ENCODE measurements at places on chromosomes 3 and 15. TPM values are rescaled to one million over a fixed set of nuclear protein-coding genes. Genes with fewer than 3 reads are reported as not detected.

DNA sequence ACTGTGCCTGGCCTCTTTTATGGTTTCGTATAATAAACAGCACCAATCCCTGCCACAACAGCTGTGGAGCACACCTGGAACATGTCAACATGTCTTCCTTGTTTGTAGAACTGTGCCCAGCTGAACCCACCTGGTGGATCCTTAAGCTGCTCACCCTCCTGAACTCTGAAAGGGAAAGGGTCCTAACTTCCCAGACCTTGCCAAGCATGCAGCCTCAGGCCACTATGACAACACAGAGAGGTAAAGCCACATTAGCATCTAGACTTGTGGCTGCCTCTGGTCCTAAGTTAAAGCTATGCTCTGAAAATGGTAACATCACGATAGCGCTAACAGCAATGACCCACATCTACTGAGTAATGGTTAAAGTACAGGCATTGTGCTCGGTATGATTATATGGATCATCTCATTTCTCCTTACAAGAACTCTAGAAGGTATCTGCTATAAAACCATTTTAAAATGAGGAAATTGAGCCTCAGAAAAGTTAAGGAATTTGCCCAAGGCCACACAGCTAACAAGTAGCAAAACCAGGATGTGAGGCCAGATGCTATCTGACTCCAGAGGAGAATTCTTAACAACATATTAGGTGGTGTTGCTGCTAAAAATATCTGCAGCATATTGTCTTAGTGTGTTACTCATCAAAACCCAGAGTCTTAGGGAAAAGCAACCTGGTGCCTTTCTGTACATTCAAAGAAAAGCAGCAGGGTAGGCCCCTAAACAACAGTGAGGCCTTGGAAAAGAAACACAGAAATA lies 23.1 kb upstream of the HERC1 start:
- H3K27ac ChIP-seq: no peak overlapping the region
- no peaks in the 10 kb centered on the region for H3K27me3 ChIP-seq
- DNase-seq: no peak
- H3K36me3 ChIP-seq: no peaks in the 10 kb centered on the region
- H3K4me3 ChIP-seq: no peak overlapping the region
- H3K4me1 ChIP-seq: peaks cover 21% of the 10 kb centered on the region

Gene TERC
- 1.5 TPM for total RNA-seq

Gene AMT
- 9.4 TPM for total RNA-seq

DNA sequence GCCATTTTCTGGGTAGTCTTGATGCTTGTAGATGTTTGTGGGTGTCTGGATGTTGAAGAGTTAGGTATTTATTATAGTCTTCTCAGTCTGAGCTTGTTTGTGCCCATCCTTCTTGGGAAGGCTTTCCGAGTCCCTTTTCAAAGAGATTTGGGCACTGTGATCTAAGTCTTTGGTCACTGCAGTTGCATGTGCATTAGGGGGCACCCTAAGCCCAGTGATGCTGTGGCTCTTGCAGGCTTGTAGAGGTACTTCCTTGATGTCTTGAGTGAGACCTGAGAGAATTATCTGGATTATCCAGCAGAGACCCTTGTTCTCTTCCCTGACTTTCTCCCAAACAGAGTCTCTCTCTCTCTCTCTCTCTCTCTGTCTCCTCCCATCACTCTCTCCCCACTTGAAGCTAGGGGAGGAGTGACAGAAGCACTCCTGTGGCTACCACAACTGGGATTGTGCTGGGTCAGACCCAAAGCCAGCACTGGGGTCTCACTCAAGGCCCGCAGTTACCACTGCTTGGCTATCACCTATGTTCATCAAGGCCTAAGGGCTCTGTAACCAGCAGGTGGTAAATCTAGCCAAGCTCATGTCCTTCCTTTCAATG lies 68.5 kb downstream of the TMCO5A start:
- no peak overlapping the region for H3K27ac ChIP-seq
- H3K4me3 ChIP-seq: no peak overlapping the region
- H3K27me3 ChIP-seq: no peaks in the 10 kb centered on the region

DNA sequence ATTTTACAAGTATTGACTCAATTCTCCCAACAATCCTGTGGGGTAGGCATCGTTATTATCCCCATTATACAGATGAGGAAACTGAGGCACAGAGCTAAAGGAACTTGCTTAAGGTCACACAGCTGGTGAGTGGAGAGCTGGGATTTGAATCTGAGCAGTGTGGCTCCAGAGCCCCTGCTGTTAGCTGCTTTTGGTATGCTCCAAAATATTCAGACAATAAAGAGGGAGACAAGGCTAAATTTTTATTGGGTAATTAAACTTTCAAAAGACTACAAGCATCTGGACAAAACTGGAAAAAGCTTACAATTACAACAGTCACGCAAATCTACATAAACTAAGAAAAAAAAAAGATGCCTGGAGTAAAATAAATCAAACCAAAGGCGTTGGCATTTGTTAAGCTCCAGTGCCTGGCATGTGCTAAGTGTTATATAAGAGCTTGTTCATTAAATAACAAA lies 27.7 kb downstream of the CCDC13 start:
- no peak for DNase-seq
- no peak overlapping the region for H3K27ac ChIP-seq
- H3K36me3 ChIP-seq: no peaks in the 10 kb centered on the region
- no peak overlapping the region for H3K4me3 ChIP-seq
- peaks cover 17% of the 10 kb centered on the region for H3K4me1 ChIP-seq

Gene APBA2
- total RNA-seq: 23.5 TPM

- H3K27ac ChIP-seq: peak overlapping the region; percentile 97
- no peaks in the 10 kb centered on the region for H3K27me3 ChIP-seq
- peaks cover 61% of the 10 kb centered on the region for H3K4me1 ChIP-seq
- peaks cover 10% of the 10 kb centered on the region for H3K36me3 ChIP-seq
These were observed 23.6 kb downstream of the SETD5 start for GRCh38 chr3:9420850-9421549.

GRCh38 chr3:174767853-174768382 lies 91.2 kb upstream of the NAALADL2 start:
- H3K4me3 ChIP-seq: peak overlapping the region; percentile 45
- DNase-seq: no peak
- peaks cover 18% of the 10 kb centered on the region for H3K4me1 ChIP-seq
- H3K36me3 ChIP-seq: no peaks in the 10 kb centered on the region
- H3K27me3 ChIP-seq: no peaks in the 10 kb centered on the region

DNA sequence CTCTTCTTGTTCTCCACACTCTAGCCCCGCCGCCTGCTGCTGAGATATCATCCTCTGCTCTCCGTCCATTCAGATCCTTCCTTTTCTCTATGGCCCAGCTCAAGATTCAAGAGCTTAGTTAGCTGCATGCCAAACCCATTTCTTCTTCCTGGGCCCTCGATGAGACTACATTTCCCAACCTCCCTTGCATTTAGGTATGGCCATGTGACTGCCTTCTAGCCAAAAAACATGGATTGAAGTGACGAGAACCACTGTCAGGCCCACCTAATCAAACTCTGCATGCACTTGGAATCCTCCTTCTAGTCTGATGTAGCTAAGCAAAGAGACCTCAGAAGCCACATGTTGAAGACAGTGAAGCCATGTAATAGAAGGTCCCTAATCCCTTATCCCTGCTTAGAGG lies 308.2 kb downstream of the VPS13C start:
- no peak for DNase-seq
- peaks cover 13% of the 10 kb centered on the region for H3K27me3 ChIP-seq
- no peak overlapping the region for H3K4me3 ChIP-seq

DNA sequence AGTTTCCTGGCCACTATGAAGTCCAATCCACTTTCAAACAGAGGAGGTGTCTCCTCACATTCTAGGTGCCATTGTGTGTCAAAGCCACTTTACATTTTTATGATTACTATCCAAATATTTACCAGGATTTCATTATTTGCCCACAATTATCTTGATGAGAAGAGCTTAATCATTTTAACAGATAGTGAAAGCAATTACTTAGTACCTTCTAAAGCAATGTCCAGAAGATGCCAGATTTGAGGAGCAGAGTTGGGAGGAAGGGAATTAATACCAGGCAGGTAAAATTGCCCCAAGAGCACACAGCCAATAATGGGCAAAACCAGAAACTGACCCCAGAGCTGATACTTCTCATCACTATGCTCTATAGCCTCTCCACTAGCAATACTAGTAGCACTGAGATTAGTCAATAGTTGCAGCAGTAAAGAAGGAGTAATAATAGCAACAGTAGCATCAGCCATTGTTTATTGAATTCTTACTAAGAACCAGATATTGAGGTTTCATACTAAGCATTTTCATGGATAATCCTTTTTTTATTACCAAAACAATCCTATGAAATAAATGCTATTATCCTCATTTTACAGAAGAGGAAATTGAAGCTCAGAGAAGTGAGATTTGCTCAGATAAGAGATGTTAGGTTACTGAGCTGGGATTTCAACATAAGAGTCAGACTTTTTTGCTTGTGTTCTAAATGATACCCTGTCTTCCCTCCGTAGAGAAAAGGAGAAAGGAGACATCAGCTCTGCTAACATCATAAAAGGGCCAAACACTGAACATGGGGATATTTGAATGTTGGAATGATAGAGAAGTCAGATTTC lies 509.3 kb upstream of the CFAP20DC start:
- peaks cover 12% of the 10 kb centered on the region for H3K4me1 ChIP-seq
- H3K27me3 ChIP-seq: no peaks in the 10 kb centered on the region

Gene PARP15
- total RNA-seq: 0.08 TPM

Gene TTLL13
- not detected for total RNA-seq

Gene C3orf70
- 5.0 TPM for total RNA-seq

Gene ACOX2
- 0.51 TPM for total RNA-seq

- no peaks in the 10 kb centered on the region for H3K36me3 ChIP-seq
- H3K4me3 ChIP-seq: peak overlapping the region; percentile 1
- H3K4me1 ChIP-seq: peaks cover 30% of the 10 kb centered on the region
These were observed 185.6 kb downstream of the FAM43A start for GRCh38 chr3:194871143-194871863.

- H3K4me1 ChIP-seq: no peaks in the 10 kb centered on the region
- H3K4me3 ChIP-seq: no peak overlapping the region
- no peak for DNase-seq
- peaks cover 44% of the 10 kb centered on the region for H3K27me3 ChIP-seq
- no peak overlapping the region for H3K27ac ChIP-seq
These were observed 208.8 kb downstream of the RPLP1 start for GRCh38 chr15:69661446-69661845.

GRCh38 chr3:134313847-134314587 lies 60.2 kb downstream of the AMOTL2 start:
- peaks cover 84% of the 10 kb centered on the region for H3K4me1 ChIP-seq
- H3K36me3 ChIP-seq: no peaks in the 10 kb centered on the region
- H3K27ac ChIP-seq: peak overlapping the region; percentile 91
- DNase-seq: no peak
- H3K4me3 ChIP-seq: peak overlapping the region; percentile 61
- H3K27me3 ChIP-seq: no peaks in the 10 kb centered on the region

Gene FBXW12
- not detected for total RNA-seq

Gene DAZL
- total RNA-seq: not detected

Gene NOP10
- total RNA-seq: 200 TPM

Gene FAM107A
- total RNA-seq: not detected

DNA sequence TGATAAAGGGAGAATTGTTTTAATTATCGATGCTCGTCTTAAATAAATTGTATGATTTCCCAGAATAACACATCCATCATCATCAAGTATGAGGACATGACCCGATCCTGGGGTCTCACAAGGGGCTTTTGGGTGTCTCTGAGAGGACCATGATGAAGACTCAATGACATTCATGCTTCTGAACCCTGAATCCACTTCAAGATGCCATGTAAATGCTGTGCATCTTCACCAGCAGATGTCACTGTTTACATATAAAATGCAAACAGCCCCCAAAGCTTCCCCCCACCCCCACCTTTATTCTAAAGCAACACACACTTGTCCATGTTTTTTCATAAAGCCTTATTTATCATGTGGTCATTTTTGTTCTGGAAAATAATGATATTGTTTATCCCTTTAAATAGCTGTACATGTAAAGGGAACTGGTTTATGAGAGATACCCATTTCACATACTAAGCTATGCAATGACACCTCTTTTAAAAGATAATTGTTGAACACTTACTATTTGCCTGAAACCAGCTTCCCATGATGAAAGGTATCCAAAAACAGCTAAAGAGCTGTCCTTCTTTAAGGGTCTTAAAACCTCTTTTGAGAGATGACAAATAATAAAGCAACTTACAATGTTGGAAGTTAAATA lies 69.7 kb upstream of the UBE3A start:
- DNase-seq: no peak
- no peak overlapping the region for H3K27ac ChIP-seq
- no peaks in the 10 kb centered on the region for H3K27me3 ChIP-seq
- no peak overlapping the region for H3K4me3 ChIP-seq
- H3K36me3 ChIP-seq: no peaks in the 10 kb centered on the region

Gene CIB2
- 7.6 TPM for total RNA-seq

GRCh38 chr3:9876991-9877390 lies 3.1 kb downstream of the CIDEC start:
- no peak overlapping the region for H3K27ac ChIP-seq
- no peaks in the 10 kb centered on the region for H3K27me3 ChIP-seq
- DNase-seq: no peak
- no peaks in the 10 kb centered on the region for H3K36me3 ChIP-seq
- H3K4me1 ChIP-seq: peaks cover 11% of the 10 kb centered on the region
- H3K4me3 ChIP-seq: no peak overlapping the region

All from osteocyte (in vitro differentiated cells).